ENCODE measurements at places on chromosomes 12 and 14. TPM values are rescaled to one million over a fixed set of nuclear protein-coding genes. Genes with fewer than 3 reads are reported as not detected.
A peak's percentile ranks its signal among the peaks of the same experiment; 100 is the strongest.

SLC6A13 gene
- not detected for total RNA-seq

DNA sequence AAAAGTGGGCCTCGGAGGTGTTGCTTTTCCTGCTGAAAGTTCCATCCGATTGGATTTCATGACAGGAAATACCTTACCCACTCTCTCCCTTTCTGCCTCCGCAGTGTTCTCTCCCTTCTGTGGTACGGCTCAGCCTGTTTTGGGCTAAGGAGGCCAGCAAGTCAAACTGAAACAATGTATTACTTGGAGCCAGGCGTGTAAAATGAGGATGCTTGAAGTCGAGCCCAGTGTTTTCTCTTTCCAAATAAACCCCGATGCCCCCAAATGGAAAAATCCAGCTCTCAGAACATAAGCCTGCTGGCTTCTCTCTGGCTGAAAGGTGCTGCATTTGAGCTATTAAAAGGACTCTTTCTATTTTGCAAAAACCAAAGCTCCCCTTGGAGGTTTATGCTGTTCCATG, 124.7 kb downstream of the ZNF664 start:
- no peak for DNase-seq

- no peak for DNase-seq
Measured at GRCh38 chr14:104134061-104134965, 4.1 kb upstream of the KIF26A start.

- no peak for DNase-seq
Measured at GRCh38 chr12:14545144-14546124, 22.2 kb downstream of the PLBD1 start.

TMPO gene
- total RNA-seq, result 191 TPM

GRCh38 chr12:51368640-51369517, 22.3 kb downstream of the GALNT6 start:
- DNase-seq, result peak; percentile 77

- DNase-seq, result peak; percentile 71
Measured at GRCh38 chr14:33567731-33568130, 383.1 kb downstream of the EGLN3 start.

- no peak for DNase-seq
Measured at GRCh38 chr12:50888666-50889065, 45.9 kb downstream of the TMPRSS12 start.

KRT6C gene
- total RNA-seq, result 0.07 TPM

GALNT9 gene
- 0.33 TPM for total RNA-seq

GRCh38 chr14:94612174-94612573, at the start of gene SERPINA3:
Gene SERPINA3, plus strand, starts transcription at chr14:94612391. Its CDS starts 2,051 bp downstream, at chr14:94614442.
- DNase-seq, result no peak

DNA sequence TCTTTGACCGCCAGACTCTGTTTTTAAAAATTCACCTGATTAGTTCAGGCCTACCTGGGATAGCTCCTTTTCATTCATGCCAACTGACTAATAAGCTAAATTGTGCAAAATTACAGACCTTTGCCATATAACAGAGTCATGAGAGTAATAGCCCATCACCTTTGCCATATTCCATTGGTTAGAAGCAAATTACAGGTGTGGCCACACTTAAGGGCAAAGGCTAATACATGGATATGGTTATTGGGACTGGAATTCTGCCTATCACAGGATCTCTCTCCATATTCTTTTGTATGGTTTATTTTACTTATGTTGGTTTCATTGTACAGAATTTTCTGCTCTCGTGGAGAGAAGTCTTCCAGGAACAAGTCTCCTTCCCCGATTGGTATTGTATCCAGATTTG, 115.2 kb downstream of the EGLN3 start:
- DNase-seq, result no peak

- DNase-seq, result no peak
Measured at GRCh38 chr12:68477261-68477772, 133.4 kb upstream of the RAP1B start.

GRCh38 chr12:3216097-3216496, 138.9 kb downstream of the TSPAN9 start:
- DNase-seq, result no peak

DNA sequence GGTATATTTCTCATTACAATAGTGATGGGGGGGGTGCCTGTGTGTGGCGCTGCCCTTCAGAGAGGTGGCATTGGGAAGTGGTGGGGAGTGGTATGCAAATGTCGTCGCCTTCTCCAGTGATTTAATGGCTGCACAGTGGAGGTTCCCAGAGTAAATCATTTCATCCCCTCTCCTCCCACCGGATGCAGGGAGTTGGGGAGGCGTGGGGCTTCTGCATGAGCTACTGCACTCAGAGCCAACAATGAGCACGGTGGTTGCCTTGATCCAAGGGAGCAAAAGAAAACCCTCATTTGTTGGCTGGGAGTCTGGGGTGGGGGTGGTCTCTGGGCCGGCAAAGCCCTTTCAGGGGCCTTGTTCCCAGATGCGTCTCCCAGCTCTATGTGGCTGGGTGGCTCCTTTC, 124.3 kb downstream of the AACS start:
- no peak for DNase-seq

- DNase-seq, result no peak
Measured at GRCh38 chr12:7937833-7938506, 2.0 kb upstream of the SLC2A3 start.

LALBA gene
- not detected for total RNA-seq

DNA sequence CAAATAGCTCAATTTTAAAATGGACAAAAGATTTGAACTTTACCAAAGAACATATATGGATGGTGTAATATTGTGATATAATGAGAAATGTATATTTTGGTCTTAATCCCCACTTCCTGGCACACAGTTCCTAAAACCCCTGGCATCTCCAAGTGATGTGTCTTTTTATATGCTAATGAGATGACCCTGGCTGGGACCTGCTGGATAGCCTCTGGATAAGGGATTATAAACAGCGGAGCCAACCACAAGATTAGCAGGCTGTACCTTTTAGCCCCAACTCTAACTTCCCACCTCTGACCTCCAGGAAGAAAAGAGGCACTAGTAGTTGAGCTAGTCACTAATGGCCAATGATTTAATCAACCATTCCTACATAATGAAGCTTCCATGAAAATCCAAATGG, 130.0 kb downstream of the DPF3 start:
- DNase-seq, result no peak

GRCh38 chr12:63795032-63795687, 15.5 kb downstream of the RXYLT1 start:
- DNase-seq, result no peak

FICD gene
- 11.4 TPM for total RNA-seq

DNA sequence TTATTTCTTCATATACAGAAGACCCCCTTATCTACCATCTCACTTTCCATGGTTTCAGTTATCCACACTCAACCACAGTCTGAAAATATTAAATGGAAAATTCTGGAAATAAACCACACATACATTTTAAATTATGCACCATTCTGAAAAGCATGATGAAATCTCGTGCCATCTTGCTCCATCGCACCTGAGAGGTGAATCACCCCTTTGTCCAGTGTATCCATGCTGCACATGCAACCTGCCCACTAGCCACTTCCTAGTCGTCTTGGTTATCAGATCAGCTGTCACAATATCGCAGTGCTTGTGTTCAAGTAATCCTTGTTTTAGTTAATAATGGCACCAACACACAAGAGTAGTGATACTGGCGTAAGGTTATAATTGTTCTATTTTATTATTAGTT, 145.7 kb downstream of the C12orf42 start:
- DNase-seq, result no peak

DNA sequence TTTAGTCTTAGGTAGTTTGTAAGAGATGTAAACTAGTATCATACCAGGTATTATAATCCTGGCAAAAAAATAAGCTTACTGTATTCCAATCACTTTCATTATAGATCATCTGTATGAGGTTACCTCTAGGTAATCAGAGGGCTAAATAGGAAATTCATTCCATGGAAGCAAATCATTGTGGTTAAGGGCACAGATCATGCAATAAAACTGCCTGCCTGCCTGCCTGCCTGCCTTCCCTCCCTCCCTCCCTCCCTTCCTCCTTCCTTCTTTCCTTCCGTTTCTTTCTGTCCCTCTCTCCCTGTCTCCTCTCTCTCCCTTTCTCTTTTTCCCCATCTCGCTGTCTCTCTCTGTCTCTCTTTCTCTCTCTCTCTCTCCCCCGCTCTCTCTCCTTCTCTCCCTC, 3.2 kb upstream of the CLEC9A start:
- no peak for DNase-seq

DNA sequence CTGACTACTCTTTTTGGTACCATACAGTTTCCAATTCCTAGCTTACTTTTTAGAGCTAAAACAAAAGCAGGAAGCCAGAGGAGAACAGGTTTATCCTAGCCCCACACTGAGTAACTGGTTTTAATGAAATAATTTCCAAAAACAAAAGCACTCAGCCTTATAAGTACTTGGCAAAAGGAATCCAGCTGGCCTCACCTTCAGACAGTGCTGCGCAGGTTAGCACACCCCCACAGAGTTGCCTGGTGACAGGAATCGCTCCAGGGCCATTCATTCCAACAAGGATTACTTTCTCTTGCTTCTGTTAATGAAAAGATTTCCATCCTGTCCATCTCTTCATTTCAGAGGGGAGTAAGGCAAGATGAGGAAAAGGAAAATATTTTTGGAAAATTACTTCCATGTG, 84.6 kb downstream of the SCFD1 start:
- DNase-seq, result no peak

- DNase-seq, result no peak
Measured at GRCh38 chr14:69342928-69343525, 55.1 kb downstream of the ERH start.

DNA sequence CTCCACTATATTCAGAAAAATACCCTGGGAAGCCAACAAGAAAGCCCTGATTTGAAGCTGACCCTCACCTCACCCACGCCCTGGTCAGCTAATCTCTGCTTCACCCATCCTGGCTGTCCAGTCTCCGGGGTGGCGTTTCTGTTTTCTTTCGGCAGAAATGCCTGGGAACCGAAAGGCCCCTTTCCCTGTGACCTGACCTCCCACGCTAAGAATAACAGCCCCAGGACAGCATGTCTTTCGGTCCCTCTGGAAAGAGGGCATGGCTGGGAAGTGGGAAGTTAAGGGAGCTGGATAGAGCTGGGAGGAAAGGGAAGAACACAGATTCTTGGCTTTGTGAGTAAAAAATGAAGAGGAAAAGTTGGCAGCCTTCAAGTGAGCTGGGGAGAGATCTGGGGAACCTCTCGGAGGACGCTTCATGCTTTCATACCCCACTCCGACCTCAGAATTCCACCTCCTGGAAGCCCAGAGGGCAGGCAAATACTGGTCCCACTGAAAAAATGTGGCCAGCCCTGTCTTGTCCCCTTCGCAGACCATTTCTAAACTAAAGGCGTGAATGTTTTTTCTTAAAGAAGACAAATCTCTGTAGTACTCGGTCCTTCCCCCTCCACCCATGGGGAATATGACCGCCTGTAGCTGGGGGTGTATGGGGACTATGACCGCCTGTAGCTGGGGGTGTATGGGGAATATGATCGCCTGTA, 163.0 kb upstream of the FKBP4 start:
- no peak for DNase-seq

DNA sequence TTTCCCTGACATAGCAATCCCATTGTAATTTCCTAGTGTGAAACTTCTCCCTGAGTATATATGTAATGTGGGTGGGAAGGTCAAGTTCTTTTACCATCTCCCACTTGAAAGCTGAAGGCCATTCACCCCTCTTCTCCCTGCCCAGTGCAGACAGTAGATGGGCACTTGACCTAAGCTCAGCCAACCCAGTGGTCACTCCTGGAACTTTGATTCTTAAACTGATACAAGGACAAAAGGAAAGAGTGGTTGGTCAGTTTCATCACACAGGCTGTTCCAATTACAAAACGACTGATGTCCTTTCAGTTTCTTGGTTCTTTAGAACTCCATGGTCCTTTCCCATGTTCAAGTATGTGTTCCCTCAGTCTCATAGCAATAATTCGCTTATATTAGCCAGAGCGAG, 8.4 kb upstream of the APOLD1 start:
- DNase-seq, result no peak

GRCh38 chr12:54958048-54958658, 26.4 kb downstream of the TESPA1 start:
- peak; percentile 26 for DNase-seq
